Cortex of kidney (tissue), 1 donor: ENCODE measurements at places on chromosomes 1 and 21.

DNA sequence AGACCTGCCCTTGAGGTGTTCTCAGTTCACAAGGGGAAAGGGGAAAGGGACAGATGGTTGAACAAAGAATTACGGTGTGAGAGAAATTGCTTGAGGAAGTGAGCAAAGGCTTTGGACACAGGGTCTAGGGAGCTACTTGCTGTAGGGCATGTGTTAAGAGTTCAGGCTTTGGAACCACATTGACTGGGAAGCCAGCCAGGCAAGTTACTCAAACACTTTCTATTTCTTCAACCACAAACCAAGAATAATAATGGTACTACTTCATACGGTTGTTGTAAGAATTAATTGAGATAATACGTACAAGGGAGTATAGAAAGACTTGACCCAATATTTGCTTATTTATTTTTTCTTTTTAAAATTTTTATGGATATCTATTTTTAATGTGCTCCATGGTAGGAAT lies 26.6 kb downstream of the AK4 start:
- no peak for DNase-seq

DNA sequence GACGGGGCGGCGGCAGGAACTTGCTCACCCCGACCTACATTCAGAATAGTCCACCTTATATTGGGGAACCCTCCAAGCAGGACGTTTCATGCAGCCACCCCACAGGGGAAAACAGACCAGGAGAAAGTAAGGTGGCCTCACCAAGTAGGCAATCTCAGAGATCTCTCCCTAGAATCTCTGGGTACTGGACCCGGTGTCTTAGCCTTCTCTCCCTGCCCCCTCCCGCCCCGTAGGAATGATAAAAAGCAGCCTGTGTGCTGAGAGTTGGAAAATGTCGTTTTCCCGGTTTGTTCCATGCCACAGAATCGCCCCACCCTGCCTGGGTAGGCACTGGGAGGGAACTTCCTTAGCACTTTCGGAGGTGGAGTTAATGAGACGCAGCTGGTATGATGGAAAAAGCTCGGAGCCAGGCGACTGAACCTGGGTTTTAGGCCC lies 789 bp upstream of the PTPN14 start:
- no peak for DNase-seq

DNA sequence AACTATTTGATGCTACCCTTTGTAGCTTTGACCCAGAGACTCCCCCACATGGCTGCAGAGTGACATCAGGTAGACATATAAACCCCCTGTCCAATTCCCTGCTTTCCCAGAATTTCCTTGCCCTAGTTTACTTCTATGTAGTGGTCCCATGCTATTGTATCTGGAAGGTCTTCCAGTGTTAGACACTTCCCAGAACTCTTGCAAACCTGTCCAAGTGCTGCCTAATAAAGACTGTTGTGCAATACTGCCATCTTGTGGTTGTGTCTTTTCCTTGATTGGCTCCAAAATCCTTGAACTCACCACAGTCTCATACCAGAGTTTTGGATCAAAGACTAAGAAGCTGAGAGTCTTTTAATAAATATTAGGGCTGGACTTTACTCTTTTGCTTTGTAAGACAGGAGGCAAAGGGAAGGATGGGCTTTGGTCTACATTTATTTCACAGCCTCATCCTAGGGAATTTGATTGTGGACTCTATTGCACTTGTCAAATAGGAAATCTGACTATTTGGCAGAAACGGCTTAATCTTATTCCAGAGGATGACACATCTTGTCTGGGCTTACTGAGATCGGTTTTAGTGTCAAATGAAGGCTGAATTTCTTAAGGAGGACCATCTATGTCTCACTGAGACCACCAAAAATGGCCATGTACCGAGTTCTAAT lies 169.9 kb downstream of the LRRC7 start:
- DNase-seq, result no peak

- no peak for DNase-seq
Measured at GRCh38 chr1:38775175-38775845, 84.3 kb downstream of the RRAGC start.

DNA sequence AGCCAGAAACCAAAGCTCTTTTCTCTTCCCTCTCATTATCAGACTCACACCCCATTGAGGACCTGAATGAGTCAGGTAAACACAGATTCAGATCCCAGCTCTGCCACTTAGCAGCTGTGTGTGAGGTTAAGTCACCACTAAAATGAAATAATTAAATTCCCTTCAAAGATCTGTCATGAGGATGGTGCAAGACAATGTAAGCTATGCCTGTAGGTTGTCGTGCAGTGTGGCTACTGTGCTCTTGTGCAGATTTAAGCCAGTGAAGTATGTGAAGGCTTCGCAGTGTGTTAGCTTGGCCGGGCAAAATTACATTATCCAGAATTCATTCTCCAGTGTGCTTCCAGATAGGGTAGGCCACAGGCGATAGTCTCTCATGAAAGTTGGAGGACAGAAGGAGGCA lies 13.6 kb downstream of the UBL4B start:
- DNase-seq, result no peak

- DNase-seq, result no peak
Measured at GRCh38 chr1:175216444-175216843, 23.9 kb upstream of the KIAA0040 start.

- no peak for DNase-seq
Measured at GRCh38 chr1:215132156-215132555, 49.6 kb downstream of the KCNK2 start.

- DNase-seq, result no peak
Measured at GRCh38 chr21:41497788-41498187, 10.2 kb downstream of the TMPRSS2 start.

- DNase-seq, result no peak
Measured at GRCh38 chr1:224922404-224923164, 6.9 kb upstream of the DNAH14 start.

DNA sequence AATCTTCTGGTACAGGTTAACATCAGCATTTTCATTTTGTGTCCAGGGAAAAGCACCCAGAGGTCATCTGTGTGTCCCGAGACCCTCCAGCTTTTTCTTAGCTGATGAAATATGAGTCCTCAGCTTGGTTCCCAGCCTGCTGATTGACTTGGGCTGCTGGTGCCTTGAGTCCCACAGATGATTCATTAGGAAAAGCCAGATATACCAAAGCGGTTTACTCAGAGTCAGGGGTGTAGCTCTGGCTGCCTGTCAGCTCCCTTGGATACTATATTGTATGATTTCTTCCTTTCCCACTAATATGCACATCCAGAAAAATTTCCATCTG lies 43.7 kb upstream of the MAB21L3 start:
- no peak for DNase-seq

DNA sequence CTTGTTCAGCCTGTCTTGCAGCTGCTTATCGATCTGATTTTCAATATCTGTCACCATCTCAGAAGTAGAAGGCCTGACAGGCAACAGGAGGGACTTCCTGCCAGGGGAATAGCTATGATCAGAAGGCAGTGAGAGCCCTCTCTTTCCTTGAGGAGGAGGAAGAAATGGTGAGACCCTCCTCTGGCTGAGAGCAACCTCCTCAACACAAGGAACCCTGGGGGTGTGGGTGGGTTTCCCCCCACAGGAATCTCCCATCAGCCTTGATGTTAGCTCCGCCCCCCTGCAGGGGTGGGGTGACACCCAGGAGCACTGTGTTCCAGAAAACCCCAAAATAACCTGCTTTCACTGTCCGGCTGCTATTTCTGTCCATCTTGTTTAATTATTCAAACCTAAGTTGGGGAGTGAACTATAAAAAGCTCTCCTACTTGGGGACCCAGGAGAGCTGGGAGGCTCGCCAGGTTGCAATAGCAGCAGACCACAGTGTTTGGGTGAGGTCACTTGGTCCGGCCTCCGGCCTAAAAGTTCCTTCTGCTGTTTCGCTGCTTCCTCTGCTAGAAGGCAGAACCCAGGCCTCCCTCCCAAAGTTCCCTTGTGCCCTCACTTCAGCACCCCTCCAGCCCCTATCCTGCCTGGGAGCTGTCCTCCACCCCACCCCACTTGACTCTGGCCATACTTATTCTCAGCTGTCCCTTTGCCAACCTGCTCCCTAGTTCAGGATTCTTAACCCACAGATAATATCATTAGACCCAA lies 7.8 kb upstream of the MEF2D start:
- DNase-seq, result no peak

GRCh38 chr1:59272507-59272906 lies 24.4 kb upstream of the FGGY start:
- DNase-seq, result no peak

DNA sequence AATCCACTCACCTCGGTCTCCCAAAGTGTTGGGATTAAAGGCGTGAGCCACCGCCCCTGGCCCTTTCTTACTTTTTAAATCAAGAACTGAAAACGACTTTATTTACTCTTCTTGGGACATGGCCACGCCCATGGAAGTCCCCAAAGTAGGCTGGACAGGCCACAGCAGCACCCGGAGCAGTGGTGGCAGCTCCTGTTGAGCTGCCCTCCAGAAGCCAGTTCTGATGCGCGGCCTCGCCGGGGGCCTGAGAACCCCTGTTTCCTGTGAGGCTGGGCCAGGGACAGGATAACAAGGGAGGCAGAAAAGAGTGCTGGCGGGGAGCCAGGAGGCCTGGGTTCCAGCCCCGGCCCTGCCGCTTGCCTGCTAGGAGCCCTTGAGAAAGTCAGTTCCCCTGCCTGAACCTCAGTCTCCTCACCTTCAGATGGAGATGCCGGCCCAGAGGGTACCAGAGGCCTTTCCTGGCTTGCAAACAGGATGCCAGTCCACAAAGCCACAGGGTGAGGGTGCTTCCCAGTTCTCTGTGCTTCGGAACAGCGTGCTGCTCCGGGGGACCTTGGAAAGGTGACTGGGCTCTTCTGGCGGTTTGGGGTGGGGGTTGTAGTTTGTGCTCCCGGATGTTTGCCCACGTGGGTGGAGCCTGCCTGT lies 59.4 kb downstream of the RUNX3 start:
- no peak for DNase-seq

- DNase-seq, result no peak
Measured at GRCh38 chr1:186781730-186782129, 47.0 kb upstream of the PLA2G4A start.

DNA sequence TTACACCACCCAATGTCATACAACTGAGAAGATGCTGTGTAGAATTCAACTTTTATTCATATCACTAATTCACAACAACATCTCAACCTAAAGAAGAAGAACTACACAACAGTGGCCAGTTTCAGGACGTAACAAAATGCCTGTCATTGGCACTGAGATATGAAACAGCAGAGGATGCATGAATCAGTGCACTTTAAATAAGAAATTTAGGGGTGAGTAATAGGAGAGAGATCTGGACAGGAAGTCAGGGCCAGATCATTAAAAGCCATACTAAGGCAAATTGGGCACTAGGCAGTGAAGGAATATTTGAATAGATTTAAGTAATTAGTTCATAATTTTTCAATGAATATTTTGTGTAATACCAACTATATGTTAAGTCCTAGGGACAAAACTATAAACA lies 510.5 kb downstream of the PLPP3 start:
- DNase-seq, result no peak

DNA sequence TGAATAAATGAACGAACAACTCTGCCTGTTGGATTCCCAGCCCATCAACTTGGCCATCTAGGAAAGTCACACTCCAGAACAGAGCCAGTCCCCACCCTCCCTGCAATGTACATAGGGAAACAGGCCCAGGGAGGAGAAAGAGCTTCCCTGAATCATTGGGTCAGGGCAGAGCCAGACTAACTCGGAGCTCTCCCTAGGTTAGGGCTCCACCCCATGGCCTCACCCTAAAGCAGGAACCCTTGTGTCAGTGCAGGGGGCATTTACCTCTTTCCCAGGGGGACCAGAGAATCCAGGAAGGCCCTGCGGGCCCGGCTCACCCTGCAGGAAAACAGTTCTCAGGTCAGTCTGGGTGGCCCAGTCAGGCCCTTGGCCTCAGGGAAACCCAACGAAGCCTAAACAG lies 11.6 kb downstream of the COL9A2 start:
- DNase-seq, result no peak

GRCh38 chr1:112702067-112702395 lies 4.9 kb downstream of the RHOC start:
- DNase-seq, result no peak

GRCh38 chr1:27690183-27690582 lies 18.2 kb upstream of the IFI6 start:
- no peak for DNase-seq

- no peak for DNase-seq
Measured at GRCh38 chr1:54883349-54884102, 3.5 kb downstream of the DHCR24 start.

DNA sequence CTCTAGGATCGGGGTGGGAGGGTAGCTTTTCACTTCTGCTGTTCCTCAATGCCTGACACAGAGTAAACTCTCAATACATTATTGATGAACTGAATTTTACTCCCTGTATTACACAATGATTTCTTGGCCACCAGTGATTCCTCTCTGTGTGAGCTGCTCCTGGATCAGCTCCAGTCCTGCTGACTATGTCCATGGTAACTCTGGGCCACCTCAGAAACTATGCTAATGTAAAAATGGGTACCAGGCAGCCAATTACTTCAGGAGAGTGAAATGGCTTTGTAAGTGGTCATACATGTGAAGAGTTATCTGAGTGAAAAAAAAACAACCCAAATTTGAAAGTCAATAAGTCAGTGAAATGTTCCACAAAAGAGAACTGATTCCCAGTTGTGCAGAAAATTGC lies 311.0 kb downstream of the KCNH1 start:
- DNase-seq, result no peak

DNA sequence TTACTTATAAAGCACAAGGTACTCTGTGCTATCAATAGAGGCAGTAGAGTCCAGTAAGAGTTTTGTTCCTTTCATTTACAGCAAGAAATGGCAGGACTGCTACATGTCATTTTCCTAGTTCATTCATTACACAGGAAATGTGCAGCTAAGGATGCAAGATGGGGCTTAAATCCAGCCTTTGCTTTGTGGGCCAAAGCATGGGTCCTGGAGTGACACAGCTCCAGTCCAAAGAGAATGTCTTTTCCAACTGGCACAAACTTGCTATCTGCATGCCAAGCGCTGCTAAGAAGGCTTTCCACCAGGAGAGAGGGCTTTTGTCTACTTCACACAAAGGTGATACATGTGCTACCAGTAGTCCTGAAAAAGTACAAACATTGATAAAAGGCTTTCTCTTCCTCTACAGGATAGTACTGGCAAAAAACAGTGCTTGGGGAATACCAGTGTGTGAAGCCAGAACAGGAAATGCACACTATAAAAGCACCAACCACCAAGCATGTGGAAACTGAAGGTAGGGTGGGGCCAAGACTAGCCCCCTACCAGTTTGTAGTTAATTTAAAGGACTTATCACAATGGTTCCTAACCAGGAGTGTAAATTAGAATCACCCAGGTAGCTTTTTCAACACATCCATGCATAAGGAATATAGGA lies 68.7 kb downstream of the ARID4B start:
- no peak for DNase-seq

DNA sequence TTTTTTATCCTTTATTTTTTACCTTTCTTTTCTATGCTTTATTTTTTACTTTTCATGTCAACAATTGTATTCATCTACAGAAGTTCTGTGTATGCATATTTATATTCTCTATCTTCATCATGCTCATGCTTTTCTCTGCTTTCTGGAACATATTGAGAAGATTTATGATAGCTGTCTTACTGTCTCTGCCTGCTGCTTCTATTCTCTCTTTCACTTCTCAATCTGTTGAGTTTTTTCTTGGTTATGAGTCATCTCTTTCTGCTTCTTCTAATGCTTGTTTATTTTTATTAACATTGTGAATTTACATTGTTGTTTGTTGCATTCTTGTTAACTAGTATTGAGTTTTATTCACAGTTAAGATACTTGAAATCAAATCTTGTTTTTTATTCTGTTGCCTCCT lies 22.6 kb downstream of the F5 start:
- no peak for DNase-seq
